Cardiac septum (tissue), 1 donor: ENCODE measurements at places on chromosomes 2 and 18.

- DNase-seq = no peak
Observed at GRCh38 chr18:67074309-67074708, 442.2 kb downstream of the DSEL start.

DNA sequence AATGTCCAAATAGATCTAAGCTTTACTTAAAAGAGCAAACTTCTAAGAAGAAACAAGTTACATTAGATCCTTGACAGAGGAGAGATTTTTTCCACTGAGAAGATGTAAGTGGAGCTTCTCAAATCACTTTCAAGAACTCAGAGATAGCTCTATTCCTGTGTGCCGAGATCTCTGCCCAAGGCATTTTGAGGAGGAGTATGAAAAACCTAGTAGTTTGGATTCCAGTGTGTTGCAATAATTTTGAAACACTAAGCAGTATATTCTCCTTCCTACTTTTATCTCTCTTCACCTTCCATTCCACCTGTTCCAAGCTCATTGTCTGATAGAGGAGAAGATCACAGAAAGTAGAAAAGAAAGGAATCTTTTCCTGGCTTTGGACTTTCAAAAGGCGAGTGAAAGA lies 192.0 kb upstream of the TANK start:
- DNase-seq = no peak

DNA sequence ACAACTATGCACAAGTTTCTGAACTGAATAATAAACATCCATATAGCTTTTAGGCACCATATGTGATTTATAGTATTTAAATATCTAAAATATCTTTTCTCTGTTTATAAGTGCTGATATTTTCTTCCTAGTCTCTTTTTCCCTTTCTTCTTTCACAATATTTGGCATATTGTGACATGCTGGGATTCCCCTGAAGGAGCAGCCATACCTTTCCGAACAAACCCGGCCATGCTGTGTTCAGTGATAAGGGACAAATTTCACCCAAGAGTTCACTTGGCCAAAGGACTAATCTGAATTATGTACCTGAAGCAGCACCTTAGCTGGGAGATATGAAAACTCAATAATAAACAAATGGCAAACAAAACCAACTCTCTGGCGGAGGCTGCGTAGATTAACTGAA lies 250.8 kb downstream of the RDH14 start:
- no peak for DNase-seq

GRCh38 chr2:182915369-182916326 lies 49.2 kb upstream of the FRZB start:
- no peak for DNase-seq

GRCh38 chr2:148565272-148565894 lies 79.2 kb upstream of the EPC2 start:
- no peak for DNase-seq

- peak; percentile 51 for DNase-seq
Observed at GRCh38 chr18:74531043-74531442, 3.3 kb upstream of the CNDP1 start.

DNA sequence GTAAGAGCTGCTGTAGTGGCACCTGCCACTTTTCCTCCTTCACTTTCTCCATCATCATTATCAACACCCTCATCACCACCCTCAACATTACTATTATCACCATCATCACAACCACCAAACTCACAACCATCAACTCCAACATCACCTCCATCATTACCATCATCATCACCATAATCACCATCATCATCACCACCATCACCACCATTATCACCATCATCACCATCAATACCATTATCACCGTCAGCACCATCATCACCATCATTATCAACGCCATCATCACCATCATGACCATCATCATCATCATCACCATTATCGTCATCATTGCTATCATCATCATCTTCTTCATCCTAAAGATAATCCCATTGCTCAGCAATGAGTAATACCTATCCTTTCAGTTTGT lies 255.8 kb downstream of the CYRIA start:
- DNase-seq = no peak

DNA sequence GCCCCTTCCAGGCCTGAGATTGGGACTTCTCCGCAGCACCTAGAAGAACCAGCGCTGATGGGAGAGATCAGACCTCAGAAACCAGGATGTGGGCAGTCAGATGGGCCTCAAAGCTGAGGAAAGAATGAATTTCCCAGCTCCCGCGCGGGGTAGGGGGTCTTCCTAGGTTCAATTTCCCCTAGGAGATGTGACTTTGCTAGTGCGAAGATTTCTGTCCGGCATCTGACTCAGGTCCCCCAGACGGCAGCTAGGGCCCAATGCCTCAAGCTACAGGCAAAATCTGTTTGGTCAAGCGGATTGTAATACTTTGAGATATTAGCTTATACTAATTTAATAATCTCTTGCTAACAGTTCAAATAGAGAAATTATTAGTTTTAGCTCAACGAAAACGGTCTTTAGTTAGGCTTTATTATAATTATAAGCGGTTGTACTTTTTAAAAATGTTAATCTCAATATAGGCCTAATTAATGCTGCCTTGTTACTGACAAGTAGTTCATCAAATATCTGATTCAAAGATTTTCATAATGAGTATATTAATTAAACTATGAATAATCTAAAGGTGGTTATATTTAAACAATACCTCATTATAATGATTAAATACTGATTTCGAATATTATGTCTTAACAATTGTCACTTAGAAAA lies 5.8 kb downstream of the DLX1 start:
- no peak for DNase-seq

GRCh38 chr18:76490033-76490432 lies 5.0 kb downstream of the ZNF516 start:
- no peak for DNase-seq

DNA sequence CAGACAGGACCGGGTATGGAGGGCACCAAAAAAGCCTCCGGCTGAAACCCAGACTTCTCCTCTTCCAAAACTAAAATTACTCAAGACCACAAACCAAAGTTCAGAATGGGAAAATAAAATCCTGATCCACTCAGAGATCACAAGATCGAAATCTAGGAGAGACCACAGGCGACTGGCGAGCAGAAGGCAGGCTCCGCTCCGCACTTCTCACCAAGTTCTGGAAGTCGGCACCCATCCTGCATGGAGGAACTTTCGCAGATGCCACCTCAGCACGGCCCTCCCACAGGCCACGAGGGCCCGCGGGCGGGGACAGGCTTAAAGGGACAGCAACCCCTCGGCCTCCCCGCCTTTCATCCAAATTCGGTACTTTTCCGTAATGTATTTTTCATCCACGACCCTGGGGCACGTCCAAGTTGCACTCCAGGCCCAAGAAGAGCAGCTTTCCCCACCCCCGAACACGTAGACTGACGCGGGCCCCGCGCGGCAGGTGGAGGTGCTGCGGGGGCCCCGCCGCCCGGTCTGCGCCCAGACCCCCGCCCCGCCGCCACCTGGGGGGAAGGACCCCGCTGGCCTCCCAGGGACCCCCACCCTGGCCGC lies 43.7 kb downstream of the HDLBP start:
- peak; percentile 94 for DNase-seq

DNA sequence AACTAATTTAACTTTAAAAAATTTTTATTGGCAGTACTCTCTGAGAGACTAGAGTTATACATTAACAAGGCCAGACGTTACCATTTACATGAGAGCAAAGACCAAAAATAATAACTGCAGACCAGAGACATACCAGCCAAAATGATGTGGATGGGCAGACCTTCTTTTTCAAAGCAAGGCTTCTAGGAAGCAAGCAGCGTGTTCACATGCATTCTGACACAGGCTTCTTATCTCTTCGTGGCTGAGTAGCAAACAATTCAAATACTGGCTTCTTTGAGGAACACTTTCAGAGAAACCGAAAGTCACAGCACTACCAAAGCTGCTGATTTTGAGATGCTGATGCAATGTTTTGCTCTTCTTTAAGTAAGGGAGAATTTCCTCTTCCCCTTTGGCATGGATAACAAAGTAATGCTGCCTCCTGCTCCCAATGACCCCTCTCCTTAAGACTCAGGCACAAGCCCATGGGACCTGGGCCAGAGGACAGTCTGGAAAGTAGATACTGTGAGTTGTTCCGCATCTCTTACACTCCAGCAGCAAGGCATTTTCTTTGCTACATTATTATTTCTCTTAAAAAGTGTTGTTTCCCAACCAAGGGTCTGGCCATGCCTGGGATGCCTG lies 181.9 kb downstream of the MREG start:
- DNase-seq = no peak

DNA sequence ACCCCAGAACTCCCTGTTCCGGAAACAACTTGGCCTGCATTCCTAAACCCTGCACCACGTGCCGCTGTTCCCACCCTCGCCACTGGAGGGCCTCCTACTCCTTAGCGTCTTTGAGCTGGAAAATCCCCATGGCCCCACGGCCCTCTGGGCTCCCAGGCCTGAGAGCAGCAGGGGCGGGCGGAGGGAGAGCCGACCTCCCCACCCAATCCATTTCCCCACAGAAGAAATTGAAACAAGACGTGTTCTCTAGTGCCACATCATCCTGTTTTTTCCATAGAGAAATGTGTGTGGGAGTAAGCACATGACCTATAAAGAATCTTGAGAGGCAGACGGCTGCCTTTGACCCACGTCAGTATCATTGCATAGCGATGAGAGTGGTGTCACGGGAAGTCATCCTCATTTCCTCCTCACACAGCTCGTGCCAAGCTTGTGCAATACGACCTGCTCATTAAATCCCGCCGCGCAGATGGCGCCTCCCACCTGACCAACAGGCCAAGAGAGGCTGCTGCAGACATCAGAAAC lies 79.2 kb downstream of the LAMA1 start:
- DNase-seq = no peak

- no peak for DNase-seq
Observed at GRCh38 chr2:216991563-216991962, 131.7 kb upstream of the TNP1 start.

GRCh38 chr2:49950646-49951045 lies 796.3 kb upstream of the FSHR start:
- DNase-seq = no peak

GRCh38 chr18:58682429-58683069 lies 11.3 kb downstream of the MALT1 start:
- no peak for DNase-seq

DNA sequence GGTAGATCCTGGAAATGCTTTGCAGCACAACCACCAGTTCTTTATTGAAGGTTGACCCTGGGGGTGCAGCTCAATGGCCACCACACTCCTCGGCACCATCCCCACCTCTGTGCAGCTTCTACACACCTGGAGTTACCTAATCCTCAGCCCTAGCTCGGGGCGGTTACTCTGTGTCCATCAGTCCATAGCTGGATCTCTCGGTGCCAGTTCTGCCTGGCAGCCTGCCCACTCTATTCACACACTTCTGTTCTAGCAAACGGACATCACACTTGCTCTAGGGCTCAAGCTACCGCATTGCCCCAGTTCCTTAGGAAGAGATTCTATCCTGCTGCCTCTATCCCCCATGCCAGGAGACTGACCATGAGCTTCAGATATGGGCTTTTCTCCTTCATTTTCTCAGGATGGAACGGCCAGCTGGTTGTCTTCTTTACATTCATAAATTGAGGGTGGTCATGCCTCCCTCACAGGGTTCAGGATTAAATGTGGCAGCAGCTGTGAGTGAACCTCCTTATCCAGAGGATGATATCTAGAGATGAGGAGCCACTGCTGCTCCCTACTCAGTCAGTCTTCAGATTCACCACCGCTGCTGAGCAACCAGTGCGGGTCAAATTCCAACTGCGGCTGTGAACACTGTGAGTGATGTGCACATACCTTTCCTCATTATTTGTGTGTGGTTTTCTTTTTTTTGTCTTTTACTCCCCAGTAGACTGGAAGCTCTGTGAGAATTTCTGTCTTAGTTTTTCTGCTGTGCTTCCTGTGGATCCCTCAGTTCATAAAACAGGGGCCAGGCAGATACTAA lies 66.9 kb upstream of the TRIB2 start:
- no peak for DNase-seq

DNA sequence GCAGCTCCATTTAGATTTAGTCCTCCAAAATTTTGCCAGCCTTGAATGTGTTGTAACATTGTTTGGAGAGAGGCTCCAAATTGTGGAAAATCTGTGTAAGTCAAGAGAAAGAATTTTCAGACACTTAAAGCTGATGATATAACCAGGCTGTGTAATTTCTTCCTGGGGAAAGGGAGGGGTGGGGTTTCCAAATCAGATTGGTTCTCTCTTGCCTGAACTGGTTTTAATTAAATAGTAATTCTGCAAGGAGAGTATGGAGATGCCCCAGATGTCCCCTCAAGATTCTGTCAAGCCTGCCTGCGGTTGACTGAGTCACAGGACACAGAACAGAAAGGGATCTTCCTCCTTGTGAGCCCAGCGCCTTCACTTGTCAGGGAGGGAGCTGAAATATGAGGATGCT lies 54.5 kb downstream of the C18orf63 start:
- DNase-seq = no peak

GRCh38 chr18:10530002-10530401 lies 4.2 kb downstream of the NAPG start:
- no peak for DNase-seq

- peak; percentile 29 for DNase-seq
Observed at GRCh38 chr18:78739115-78739514, 240.5 kb upstream of the SALL3 start.

- no peak for DNase-seq
Observed at GRCh38 chr18:24370120-24370519, 27.5 kb downstream of the OSBPL1A start.

DNA sequence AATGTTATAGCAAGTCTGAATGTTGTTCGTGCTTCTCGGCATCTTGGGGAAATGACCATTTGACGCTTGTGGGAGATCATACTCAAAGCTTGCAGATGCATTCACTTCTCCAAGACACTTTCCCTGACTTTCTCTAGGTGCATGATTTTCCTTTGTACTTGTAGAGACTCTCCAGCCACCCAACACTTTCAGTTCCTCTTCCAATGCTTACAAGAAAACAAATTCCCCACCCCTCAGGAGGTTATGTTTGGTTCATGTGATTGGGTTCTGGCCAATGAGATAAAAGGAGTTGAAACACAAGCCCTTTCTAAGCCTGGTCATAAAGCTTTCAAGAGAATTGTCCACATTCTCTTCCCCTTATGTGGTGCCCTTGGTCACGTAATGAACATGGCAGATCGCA lies 156.3 kb downstream of the EPHA4 start:
- no peak for DNase-seq

GRCh38 chr2:200411831-200412230 lies 98.0 kb downstream of the KCTD18 start:
- no peak for DNase-seq

- no peak for DNase-seq
Observed at GRCh38 chr18:5969355-5969988, 74.2 kb upstream of the TMEM200C start.

- no peak for DNase-seq
Observed at GRCh38 chr18:55248495-55248894, 289.2 kb upstream of the CCDC68 start.

GRCh38 chr2:25790074-25790790 lies 88.1 kb downstream of the ASXL2 start:
- no peak for DNase-seq

- DNase-seq = no peak
Observed at GRCh38 chr2:237552908-237553307, 13.5 kb upstream of the PRLH start.

GRCh38 chr2:189579585-189580186 lies 900 bp downstream of the SLC40A1 start:
- no peak for DNase-seq

DNA sequence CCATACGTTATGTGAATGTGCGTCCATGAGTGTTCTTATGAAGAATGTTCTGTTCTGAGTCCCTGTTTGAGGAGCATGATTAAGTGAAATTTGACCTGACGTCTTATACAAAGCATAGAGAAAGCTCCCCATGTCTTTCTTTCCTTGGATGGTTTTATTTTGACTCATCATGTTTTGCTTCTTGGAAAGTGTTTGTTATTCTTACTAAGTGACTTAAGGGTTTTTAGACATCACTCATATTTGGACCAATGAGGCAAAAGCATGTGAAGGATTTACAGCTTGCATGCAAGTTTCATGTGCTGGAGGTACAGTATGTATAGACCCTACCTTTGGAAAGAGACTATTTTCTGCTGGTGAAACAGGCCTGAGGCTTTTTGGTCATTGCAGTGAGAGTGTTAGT lies 33.5 kb upstream of the ZEB2 start:
- no peak for DNase-seq
